ENCODE measurements at places on chromosomes 6 and 20.
A peak's percentile ranks its signal among the peaks of the same experiment; 100 is the strongest.

- no peak overlapping the region for H3K4me3 ChIP-seq
- H3K36me3 ChIP-seq, result no peaks in the 10 kb centered on the region
- H3K27ac ChIP-seq, result no peak overlapping the region
- no peak for DNase-seq
- H3K27me3 ChIP-seq, result no peaks in the 10 kb centered on the region
These were observed 210.3 kb downstream of the TBX18 start for GRCh38 chr6:84554074-84554473.

DNA sequence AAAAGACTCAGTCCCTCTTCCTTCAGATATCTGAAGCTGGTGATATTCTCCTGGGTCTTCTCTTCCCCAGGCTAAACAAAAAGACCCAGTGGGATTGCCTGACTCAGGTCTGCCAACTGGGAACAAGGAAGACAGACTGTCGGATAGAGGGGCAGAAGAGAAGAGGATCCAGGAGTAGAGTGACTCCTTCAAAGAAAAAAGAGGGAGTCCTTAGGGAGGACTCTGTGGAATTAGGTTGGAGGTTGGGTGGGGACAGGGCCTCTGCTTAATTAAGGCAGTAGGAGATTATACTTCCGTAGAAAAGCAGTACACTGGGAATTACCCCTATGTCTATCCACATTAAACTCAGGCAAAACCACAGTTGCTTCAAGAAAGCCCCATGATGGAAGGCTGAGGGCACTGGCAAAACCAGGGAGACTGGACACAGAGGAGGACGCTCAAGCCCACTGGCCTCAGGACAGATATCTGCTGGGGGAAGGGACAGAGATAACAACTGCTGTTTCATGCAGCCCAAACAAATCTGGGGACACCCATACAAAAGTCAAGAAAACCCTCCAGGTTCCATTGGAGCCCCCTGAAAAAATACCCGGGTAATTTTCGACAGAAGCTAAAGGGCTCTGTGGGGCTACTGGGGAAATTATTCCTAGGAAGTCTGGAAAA is 5.7 kb downstream of the BCL2L1 start:
- peak overlapping the region; percentile 36 for H3K4me3 ChIP-seq
- DNase-seq, result no peak
- peak overlapping the region; percentile 64 for H3K27ac ChIP-seq
- no peaks in the 10 kb centered on the region for H3K4me1 ChIP-seq

DNA sequence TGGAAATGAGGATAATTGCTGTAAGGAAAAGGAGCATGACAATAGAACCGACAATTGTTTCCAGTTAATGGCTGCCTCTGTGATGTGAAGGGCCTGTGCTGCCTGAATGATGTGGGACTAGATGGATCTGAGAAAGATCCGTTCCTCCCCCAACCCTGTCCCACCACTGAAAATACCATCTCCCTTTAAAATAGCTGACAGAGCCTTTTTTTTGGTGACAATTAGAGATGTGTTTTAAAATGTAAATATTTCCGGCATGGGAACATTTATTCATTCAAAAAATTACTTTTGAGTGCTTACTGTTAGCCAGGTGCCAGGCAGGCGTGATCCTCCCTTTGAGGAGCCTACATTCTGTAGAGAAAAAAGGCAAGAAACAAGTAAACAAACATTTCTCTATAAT is 72.4 kb upstream of the SUPT3H start:
- no peaks in the 10 kb centered on the region for H3K27me3 ChIP-seq
- H3K36me3 ChIP-seq, result no peaks in the 10 kb centered on the region

DNA sequence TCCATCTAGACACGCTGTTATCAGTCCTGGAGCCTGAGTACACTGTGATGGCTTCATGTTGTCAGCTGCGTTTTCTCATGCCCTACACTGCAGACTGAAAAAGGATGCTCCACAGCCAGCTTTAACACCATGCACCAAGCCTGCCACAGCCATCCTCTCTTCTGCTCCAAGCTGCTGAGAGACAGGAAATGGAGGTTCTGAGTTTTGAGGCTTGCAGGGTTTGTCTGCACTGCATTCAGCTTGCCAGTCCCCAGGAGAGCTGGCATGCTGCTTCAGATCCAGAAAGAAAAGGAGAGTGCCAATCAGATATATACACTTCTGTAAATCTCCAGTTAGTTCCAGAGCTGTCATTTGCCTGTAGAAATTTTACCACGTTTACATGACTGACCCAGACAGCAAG is 550.7 kb upstream of the FLRT3 start:
- H3K27me3 ChIP-seq, result no peaks in the 10 kb centered on the region
- no peaks in the 10 kb centered on the region for H3K36me3 ChIP-seq
- no peak overlapping the region for H3K27ac ChIP-seq
- no peaks in the 10 kb centered on the region for H3K4me1 ChIP-seq
- DNase-seq, result no peak

GRCh38 chr6:130755368-130756034 is 71.7 kb upstream of the SMLR1 start:
- no peaks in the 10 kb centered on the region for H3K4me1 ChIP-seq
- no peak for DNase-seq
- no peak overlapping the region for H3K4me3 ChIP-seq
- H3K27ac ChIP-seq, result no peak overlapping the region
- no peaks in the 10 kb centered on the region for H3K36me3 ChIP-seq
- H3K27me3 ChIP-seq, result no peaks in the 10 kb centered on the region

- no peaks in the 10 kb centered on the region for H3K36me3 ChIP-seq
- DNase-seq, result no peak
- no peaks in the 10 kb centered on the region for H3K4me1 ChIP-seq
- H3K4me3 ChIP-seq, result no peak overlapping the region
- H3K27me3 ChIP-seq, result no peaks in the 10 kb centered on the region
These were observed 382.8 kb upstream of the FLRT3 start for GRCh38 chr20:14720251-14720650.

GRCh38 chr6:27091661-27092315 is 155.7 kb upstream of the PRSS16 start:
- peaks cover 2% of the 10 kb centered on the region for H3K27me3 ChIP-seq
- no peak overlapping the region for H3K4me3 ChIP-seq
- H3K4me1 ChIP-seq, result no peaks in the 10 kb centered on the region
- DNase-seq, result no peak

DNA sequence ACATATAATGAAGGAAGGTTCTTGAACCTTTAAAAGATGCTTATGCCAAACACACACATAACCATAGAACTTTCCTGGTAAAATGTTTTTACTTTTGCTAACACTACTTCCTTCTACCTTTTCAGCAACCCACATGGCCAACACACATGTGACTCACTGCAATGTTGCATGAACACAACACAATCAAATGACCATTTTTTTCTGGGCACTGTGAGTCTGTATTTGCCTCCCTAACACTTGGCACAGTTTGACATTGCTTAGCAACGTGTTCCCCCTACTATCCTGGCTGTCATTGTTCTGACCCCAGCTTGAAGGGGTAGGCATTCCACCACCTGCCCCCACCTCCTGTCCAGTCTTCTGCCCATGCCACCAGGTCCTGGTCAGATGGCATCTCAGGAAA is 204.8 kb upstream of the PRND start:
- no peaks in the 10 kb centered on the region for H3K4me1 ChIP-seq
- H3K4me3 ChIP-seq, result no peak overlapping the region
- no peaks in the 10 kb centered on the region for H3K27me3 ChIP-seq
- H3K27ac ChIP-seq, result no peak overlapping the region
- DNase-seq, result no peak
- no peaks in the 10 kb centered on the region for H3K36me3 ChIP-seq

DNA sequence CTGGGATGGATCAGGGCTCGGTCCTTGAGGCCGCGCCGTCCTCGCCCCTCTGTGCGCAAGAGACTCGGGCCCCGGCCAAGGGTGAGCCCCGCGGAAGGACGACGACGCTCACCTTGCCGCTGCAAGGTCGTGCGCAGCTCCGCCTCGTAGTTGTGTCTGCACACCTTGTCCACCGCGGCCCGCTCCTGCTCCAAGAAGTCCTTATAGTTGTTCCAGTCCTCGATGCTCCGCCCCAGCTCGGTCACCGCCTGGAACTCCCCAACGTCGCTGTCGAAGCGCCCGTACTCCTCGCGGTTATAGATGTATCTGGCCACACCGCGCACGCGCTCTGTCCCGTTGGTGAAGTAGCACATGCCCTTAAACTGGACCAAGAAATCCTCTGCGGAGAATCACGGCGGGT is 1.8 kb downstream of the HLA-DQB2 start:
- no peaks in the 10 kb centered on the region for H3K36me3 ChIP-seq
- DNase-seq, result no peak
- H3K4me3 ChIP-seq, result no peak overlapping the region
- peaks cover 6% of the 10 kb centered on the region for H3K27me3 ChIP-seq

DNA sequence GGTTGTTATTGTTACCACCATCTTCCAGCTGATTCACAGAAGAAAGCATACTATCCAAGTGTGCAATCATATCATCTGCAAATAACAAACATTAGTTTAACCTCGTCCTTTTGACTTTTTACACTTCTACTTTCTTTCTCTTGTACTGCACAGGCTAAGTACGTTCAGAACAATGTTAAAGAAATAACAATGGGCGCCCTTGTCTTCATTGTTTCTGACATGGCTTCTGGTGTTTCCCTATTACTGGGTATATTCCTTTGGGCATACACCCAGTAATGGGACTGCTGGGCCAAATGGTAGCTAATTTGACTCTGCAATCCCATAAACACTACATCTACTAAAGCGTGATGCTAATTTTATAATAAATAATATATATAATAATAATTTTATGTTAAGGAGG is 146.7 kb downstream of the GJA10 start:
- no peaks in the 10 kb centered on the region for H3K27me3 ChIP-seq
- no peak overlapping the region for H3K4me3 ChIP-seq
- DNase-seq, result no peak
- H3K27ac ChIP-seq, result no peak overlapping the region
- no peaks in the 10 kb centered on the region for H3K4me1 ChIP-seq
- H3K36me3 ChIP-seq, result no peaks in the 10 kb centered on the region

- no peaks in the 10 kb centered on the region for H3K36me3 ChIP-seq
- H3K4me3 ChIP-seq, result no peak overlapping the region
- no peaks in the 10 kb centered on the region for H3K27me3 ChIP-seq
- no peak for DNase-seq
These were observed 38.9 kb downstream of the KLHL32 start for GRCh38 chr6:96963403-96963802.

DNA sequence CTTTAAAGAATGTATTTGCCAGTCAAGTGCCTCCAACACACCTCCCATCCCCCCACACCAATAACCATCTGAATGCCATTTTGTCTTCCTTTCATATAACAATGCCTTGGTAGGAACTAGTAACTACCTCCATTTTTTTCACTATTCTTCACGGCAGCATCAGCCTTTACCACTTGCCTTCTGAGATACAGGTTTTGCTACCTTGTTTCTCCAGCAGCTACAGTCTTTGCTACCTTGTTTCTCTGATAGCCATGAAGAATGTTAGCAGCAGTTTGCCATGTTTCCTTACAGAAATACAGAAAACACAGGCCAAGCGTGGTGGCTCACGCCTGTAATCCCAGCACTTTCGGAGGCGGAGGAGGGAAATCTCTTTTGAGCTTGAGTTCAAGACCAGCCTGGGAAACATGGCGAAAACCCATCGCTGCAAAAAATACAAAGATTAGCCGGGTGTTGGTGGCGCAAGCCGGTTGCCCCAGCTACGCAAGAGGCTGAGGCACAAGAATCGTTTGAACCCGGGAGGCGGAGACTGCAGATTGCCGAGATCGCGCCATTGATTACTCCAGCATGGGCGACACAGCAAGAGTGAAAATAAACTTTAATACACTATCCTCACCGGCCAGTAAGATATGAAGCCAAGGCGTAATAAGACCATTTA is 100.9 kb downstream of the HFE start:
- no peaks in the 10 kb centered on the region for H3K27me3 ChIP-seq
- peak overlapping the region; percentile 79 for H3K4me3 ChIP-seq
- no peak for DNase-seq
- H3K36me3 ChIP-seq, result no peaks in the 10 kb centered on the region
- H3K27ac ChIP-seq, result peak overlapping the region; percentile 93
- no peaks in the 10 kb centered on the region for H3K4me1 ChIP-seq

DNA sequence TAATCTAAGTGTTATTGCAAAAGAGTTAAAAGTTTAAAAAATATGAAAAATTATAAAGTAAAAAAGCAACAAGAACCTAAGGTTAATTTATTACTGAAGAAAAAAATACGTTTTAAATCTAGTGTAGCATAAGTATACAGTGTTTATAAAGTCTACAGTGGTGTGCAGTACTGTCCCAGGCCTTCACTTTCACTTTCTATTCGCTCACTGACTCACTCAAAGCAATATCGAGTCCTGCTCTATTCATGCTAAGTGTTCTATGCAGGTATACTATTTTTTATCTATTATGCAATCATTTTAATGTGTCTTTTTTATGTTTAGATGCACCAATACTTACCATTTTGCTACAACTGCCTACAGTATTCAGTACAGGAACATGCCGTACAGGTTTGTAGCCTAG is 113.0 kb downstream of the MANEA start:
- no peaks in the 10 kb centered on the region for H3K4me1 ChIP-seq
- H3K36me3 ChIP-seq, result no peaks in the 10 kb centered on the region
- H3K27ac ChIP-seq, result no peak overlapping the region
- DNase-seq, result no peak
- H3K4me3 ChIP-seq, result no peak overlapping the region
- H3K27me3 ChIP-seq, result no peaks in the 10 kb centered on the region

GRCh38 chr20:60021104-60021503 is 62.9 kb downstream of the CDH26 start:
- no peaks in the 10 kb centered on the region for H3K36me3 ChIP-seq
- no peaks in the 10 kb centered on the region for H3K27me3 ChIP-seq
- H3K4me1 ChIP-seq, result no peaks in the 10 kb centered on the region
- H3K27ac ChIP-seq, result no peak overlapping the region

- no peaks in the 10 kb centered on the region for H3K27me3 ChIP-seq
- no peak for DNase-seq
- H3K4me3 ChIP-seq, result no peak overlapping the region
- no peak overlapping the region for H3K27ac ChIP-seq
These were observed 46.9 kb upstream of the SEC63 start for GRCh38 chr6:108004861-108005260.

- DNase-seq, result no peak
- H3K36me3 ChIP-seq, result no peaks in the 10 kb centered on the region
- H3K4me1 ChIP-seq, result no peaks in the 10 kb centered on the region
- no peaks in the 10 kb centered on the region for H3K27me3 ChIP-seq
These were observed 75.6 kb downstream of the MMS22L start for GRCh38 chr6:97207383-97207782.

DNA sequence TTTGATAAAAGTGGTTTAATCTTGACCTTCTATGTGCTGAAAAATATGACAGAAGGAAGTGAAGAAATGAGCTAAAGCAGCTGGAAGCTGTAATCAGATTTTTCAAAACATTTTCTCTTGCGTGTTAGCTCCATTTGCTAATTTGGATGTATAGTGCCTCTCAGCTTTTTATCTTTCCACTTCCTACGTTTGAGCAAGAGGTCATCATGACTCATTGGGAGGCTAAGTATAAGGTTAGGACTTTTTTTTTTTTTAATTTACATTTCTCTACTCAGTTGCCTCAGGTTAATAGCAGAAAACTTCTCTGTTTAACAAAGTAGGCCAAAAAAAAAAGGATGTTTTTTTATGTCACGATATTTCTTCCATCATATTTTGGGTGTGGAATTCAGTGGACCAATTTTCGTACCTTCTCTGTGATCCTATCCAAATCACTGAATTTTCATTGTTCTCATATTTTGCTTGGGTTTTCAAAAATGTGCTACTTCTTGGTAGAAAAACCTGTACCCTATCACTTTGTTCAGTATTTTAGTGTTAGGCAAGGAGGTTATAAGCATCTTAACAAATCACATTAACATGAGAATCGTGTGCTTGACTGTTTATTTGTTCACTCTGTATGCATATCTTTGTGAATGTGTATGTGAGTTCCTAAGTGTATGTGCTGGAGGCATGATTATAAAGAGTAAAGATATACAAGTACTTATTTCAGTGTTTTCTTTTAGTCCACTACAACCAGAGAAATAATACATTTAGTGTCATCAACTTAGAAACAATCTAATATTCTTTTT is 1028.3 kb upstream of the EYS start:
- no peaks in the 10 kb centered on the region for H3K4me1 ChIP-seq
- DNase-seq, result no peak
- no peaks in the 10 kb centered on the region for H3K36me3 ChIP-seq
- no peaks in the 10 kb centered on the region for H3K27me3 ChIP-seq
- no peak overlapping the region for H3K27ac ChIP-seq
